ENCODE measurements at places on chromosomes 1 and 21.

GRCh38 chr1:234722904-234723720, 113.1 kb upstream of the IRF2BP2 start:
- peak; percentile 93 for DNase-seq

DNA sequence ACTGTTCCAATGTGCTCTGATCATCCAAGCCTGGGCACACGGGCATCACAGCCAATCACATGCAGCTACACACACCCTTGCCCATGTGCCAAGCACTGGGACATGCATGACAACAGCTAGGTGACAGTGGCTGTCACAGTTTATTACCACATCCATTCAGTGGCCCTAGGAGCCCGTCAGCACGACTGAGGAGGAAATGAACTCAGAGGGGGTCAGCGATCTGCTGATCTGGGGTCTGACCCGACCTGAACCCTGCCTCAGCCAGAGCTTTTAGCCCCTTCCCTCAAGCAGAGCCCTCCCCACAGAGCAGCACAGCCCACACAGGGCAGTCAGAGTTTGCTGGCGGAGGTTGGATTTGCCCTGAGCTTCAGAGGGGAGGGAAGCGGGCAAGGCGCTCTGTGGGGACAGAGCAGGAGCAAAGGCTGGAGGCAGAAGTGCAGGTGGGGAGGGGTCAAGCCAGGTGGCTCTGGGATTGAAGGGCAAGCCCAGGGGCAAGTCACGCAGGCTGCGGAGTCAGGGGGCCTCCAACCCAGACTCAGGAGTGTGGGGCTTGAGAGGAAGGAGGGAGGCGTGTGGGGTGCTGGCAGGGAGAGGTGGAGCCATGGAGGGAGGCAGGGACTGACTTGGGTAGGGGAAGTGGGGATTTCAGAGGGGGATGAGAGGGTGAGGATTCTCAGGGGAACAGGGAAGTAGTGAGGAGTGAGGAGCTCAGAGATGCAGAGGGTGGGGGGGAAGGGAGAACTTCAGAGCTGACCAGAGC, 10.4 kb downstream of the SH3BGRL3 start:
- no peak for DNase-seq

GRCh38 chr21:45539046-45539795, 3.0 kb downstream of the SLC19A1 start:
- DNase-seq = no peak

DNA sequence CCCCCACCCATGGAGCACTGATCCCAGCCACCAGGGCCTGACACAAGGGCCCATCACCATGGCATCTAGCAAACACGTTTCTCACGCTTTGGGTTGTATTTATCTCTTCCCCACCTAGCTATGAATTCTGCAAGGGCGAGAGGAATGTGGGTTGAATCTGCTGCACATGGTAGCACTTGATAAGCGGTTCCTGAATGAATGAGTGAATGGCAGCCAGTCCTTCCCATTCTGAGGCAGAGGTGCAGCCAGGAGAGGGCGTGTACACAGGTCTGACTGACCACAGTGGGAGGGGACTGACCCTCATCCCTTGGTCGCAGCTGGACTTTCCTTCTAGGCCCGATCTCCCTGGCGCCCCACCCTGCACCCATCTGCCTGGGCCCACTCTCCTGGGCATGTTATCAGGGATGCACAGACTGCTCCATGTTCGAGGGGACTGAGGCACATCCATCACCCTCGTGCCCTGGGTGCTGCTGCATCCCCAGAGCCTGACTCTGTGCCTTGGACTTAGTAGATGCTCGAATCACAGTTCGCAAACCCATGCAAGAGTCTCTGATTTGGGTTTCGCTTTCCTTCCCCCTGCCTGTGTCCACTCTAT, 1.0 kb downstream of the RD3 start:
- DNase-seq = no peak
